Astrocyte of the spinal cord (primary cell): ENCODE measurements at places on chromosomes 7 and 10.
A peak's percentile ranks its signal among the peaks of the same experiment; 100 is the strongest.

- peak; percentile 41 for DNase-seq
These were observed 38.6 kb downstream of the MRC1 start for GRCh38 chr10:17847585-17848296.

GRCh38 chr10:82692458-82692857, 817.5 kb downstream of the NRG3 start:
- DNase-seq: no peak

- no peak for DNase-seq
These were observed 25.7 kb downstream of the GPNMB start for GRCh38 chr7:23272275-23272674.

DNA sequence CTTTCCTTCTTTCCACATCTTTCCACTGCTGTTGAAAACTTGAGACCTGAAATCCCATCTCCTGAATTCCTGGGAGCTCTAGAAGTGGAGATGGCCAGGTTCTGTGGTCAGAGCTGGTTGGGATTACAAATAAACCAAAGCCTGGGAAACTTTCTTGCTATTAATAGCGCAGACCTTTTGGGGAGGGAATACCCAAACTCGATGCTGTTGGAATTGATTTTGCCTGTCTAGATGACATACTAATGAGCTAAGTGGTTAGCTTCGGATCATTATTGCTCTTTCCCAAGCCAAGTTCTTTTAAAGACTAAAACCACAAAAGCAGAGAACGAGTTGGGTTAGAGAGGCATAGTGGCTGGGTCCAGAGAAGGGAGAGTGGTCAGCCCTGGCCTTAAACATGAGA, 76.6 kb downstream of the TCF7L2 start:
- peak; percentile 91 for DNase-seq

- DNase-seq: peak; percentile 58
These were observed 5.1 kb upstream of the ELFN1 start for GRCh38 chr7:1664711-1665548.

DNA sequence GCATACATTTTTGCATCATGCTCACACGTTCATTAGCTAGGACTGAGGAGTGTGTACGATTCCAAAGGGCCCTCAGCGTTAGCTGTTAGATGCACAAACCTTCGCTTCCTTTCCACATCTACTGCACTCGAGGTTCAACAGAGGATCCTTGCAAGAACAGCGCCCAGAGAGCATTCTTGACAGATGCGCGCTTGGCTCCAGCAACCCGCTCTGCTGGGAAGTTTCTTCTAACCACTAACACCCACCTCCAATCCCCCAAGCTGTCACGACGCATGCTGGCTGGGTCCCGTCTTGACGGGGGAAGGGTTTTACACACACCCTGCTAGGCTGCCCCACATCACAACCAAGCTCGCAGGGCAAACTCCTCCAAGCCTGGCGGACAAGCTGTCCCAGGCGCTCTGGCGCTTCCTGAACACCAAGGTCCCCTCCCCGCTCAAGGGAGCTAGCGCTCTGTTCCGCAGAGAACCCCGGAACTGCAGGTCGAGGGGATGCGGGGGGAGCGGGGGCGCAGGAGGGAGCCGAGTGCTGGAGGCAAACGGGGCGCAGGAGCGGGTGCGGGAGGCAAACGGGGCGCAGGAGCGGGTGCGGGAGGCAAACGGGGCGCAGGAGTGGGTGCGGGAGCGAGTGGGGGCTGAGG, 653 bp upstream of the ADRB1 start:
- DNase-seq: peak; percentile 58

- no peak for DNase-seq
These were observed 124.7 kb downstream of the CFAP58 start for GRCh38 chr10:104478380-104478779.

DNA sequence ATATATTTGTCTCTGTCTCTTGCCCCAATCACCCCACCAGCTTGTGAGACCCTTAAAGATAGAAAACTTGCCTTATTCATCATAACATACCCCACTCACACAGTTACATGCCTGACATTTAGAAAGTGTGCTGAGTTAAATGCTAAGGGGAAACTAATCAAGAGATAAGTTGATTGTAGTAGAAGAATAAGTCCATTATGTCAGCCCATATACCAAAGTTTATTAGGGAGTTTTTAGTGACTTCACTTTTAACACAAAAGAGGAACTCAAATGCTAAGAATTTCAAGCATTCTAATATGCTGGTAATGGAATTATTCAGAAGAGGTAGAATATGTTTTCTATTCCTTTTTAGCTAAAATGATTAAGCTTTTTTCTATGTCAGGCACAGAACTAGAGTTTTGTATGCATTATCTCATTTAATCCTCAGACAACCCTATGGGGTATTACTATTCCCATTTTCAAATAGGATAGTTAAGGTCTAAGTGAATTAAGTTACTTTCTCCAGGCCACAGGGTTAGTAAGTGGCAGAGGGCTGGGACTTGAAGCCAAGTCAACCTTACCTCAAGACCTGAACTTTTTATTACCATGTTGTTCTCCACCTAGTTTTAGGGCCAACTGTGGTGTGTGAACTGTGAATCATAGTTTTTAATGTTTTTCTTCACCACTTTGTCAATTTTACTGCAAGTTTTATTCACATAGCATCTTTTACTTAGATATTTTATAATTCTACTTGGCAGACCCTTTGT, 19.6 kb downstream of the ASAH2 start:
- no peak for DNase-seq

GRCh38 chr7:22113041-22113440, 167.3 kb upstream of the CDCA7L start:
- DNase-seq: no peak

DNA sequence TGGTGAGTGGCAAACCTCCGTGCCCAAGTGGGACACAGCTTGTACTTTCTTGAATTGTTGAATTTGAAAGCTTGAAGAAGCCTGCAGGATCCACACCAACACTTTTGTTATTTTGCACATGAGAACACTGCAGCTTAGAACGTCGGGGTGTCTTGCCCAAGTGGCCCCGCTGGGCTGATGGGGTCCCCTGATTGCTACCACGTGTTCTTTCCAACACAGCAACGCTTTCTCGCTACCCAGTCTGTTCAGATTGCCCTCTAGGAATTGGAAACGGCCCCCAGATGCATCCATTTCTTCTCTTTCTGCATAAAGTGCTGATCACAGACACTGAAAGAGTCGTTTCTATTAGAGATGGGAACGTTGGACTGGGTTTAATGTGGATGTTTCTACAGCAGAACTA, 268.5 kb downstream of the ADARB2 start:
- no peak for DNase-seq

- peak; percentile 39 for DNase-seq
These were observed 32.1 kb downstream of the CRCP start for GRCh38 chr7:66146701-66147100.

GRCh38 chr10:43225787-43226153, 41.1 kb downstream of the RASGEF1A start:
- DNase-seq: no peak

- no peak for DNase-seq
These were observed 88.0 kb downstream of the MDFIC start for GRCh38 chr7:115009736-115010440.

GRCh38 chr7:97722386-97722785, 9.5 kb upstream of the TAC1 start:
- no peak for DNase-seq

DNA sequence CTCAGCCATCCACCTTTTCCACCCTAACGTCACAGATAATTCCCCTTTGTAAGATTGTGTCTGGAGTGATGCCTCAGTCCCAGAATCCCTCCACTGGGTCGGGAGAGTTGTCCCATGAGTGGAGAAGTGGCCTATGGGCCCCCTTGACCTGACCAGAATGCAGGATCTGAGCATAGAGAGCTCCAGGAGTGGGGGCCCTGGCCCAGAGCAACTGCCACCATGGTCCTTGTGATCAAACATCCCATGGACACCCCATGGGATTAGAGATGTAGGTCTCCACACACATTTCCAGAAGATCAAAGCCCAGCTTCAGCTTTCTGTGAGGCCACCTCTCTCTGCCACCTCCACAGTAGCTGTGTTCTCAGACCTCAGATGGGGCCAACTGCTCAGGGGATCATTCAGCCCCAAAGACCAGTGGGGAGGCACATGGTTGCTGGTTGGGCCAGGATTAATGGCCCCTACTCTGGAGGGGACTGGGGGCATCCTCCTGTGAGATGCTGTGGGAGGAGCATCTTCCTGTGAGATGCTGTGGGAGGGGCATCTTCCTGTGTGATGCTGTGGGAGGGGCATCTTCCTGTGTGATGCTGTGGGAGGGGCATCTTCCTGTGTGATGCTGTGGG, 28.5 kb upstream of the DPYSL4 start:
- DNase-seq: no peak

DNA sequence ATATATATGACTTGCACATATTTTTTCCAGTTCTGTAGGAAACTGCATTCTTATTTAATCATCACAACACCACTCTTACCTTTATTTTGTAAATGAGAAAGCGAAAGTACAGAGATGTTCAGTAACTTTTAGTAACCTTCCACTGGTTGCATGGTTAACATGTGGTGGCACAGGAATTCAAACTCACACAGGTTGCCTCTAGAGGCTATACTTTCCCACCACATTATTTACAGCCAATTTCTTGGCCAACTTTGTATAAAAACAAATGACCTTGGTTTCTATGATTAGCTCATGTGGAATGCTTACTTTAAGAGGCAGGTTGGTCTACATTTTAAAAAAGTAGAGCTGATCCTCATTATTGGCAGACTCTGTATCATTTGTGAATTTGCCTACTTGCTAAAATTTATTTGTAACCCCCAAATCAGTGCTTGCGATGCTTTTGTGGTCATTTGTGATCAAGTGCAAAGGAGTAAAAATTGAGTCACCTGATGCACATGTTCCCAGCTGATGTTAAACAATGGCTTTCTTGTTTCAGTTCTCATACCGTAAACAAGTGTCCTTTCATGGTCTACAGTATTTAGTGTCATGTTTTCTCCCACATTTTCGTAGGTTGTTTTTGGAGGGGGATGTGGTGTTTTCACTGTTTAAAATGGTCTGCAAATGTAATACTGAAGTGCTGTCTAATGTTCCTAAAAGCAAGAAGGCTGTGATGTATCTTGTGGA, 14.8 kb downstream of the BBS9 start:
- peak; percentile 78 for DNase-seq

- peak; percentile 79 for DNase-seq
These were observed 2.7 kb upstream of the JCAD start for GRCh38 chr10:30062090-30062489.

DNA sequence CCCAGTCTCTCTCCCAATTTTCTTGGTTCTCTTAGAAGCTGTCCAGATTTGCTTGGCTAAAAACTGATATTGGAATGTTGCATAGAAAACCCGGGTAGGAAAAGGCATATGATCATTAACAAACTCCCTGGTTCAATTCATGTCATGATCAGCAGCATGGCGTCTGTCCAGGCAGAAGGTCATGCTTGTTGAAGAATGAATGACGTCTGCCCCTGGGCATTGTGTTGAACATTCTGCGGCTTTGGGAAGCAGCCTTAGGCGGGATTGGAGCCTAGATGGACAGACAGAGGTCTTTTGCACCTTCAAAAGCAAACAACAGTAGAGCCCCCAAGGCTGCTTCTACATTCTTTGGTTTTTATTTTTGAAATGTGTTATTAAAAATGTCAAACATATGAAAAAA, 7.7 kb upstream of the MINDY3 start:
- no peak for DNase-seq

- DNase-seq: no peak
These were observed 233.2 kb upstream of the PRKCQ start for GRCh38 chr10:6813306-6813705.

GRCh38 chr7:44484482-44485313, 5.8 kb downstream of the NUDCD3 start:
- no peak for DNase-seq

DNA sequence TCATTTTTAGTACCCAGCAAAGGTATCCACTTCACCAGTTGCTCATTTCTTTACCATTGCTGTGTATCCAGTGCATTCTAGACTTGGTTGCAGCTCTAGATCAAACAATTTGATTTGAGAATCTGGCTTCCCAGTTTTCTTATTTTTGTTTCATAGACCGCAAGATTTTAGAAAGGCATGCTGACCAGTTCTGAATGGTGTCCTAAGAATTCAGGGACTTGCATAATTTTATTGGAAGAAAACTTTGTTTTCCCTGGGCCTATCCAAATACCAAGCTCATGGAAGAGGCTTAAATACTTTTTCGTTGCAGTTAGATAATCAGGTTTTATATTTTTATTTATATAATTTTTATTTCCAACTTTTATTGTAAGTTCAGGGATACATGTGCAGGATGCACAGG, 58.3 kb downstream of the BICC1 start:
- no peak for DNase-seq

DNA sequence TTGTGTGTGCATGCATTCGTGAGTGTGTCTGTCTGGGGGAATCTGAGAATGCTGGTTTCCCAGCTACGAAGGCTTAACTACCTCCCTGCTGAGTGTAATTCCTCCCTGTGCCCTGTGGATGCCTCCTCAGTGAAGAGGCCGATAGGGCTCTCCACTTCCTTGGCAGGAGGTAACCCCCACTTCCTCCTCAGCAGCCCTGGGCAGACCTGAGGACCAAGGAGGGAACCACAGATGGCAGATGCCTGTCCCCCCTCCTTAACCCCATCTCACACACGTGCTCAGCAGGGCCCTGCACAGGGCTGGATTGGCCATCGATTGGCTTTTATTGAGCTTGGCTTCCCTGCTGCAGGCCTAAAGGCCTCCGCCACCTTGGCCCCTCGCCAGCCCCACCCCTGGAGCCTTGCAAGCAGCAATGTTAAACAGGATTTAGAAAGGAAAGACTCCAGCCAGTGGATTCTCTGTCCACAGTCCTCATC, 45.6 kb upstream of the LRRC4 start:
- DNase-seq: peak; percentile 46

- peak; percentile 56 for DNase-seq
These were observed 514 bp downstream of the NHLRC2 start for GRCh38 chr10:113854761-113855588.

GRCh38 chr7:83475420-83475819, 173.5 kb downstream of the SEMA3E start:
- no peak for DNase-seq

GRCh38 chr10:48805411-48805810, 120.7 kb downstream of the WDFY4 start:
- DNase-seq: no peak

GRCh38 chr10:74334221-74334620, 183.2 kb downstream of the ADK start:
- DNase-seq: no peak

DNA sequence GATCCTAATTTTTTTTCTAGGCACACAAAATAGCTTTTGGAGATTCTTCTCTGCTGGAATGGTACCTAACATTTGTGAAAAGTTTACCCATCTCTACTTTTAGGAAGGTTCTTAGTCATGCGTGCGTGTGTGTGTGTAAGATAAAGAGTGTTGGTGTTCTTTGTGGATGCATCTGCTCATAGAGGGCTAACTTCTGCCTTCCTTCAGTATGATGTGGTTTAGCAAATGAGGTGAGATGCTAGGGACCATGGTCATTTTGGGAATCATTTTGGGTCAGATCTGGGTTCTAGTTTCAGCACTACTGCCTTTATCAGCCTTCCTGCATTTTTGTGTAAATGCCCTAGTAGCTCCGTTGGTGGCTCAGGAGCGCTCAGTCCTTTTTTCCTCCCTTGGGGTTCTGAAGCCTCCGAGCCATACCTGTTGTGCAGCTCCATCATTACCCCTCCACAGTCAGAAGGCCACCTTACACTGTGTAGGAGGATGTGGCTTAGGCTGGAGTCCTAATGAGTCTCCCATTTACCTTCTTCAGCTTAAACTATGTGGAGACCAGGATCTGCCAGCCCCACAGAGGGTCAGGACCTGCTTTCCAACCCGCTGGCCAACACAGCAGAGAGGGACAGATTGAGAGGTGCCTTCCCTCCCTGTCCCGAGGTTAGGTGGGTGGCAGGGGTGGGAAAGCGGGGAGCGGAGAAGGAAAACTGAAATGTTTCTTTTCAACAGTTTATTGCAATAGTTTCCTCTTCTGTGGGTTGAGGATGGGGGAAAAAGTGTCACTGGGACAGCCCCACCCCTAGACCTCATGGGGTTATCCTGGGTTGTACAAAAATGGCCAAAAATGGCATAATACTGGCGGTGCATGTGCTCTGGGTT, 31.2 kb downstream of the TSPAN14 start:
- no peak for DNase-seq
